ENCODE measurements at places on chromosomes 3 and 15. TPM values are rescaled to one million over a fixed set of nuclear protein-coding genes. Genes with fewer than 3 reads are reported as not detected.
A peak's percentile ranks its signal among the peaks of the same experiment; 100 is the strongest.

DNA sequence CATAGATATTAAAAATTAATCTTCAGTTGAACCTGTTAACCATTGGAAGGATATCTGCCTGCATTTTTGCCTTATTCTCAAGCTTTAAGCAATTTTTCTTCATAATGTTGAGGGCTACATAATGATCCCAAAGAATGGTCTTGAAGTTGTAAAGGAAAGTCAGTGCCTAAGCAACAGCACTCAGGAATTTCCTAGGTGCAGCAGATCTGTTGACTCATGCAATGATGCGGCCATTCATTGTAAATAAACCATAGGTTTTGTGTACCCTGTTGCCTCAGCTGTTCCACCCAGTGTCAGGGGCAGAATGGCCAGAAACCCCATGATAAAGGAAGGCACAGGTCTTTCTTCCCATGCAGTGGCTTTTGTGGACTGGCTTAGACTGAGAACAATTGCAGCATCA lies 78.4 kb upstream of the TRIM42 start:
- no peak for DNase-seq

- DNase-seq, result peak; percentile 68
Measured at GRCh38 chr3:16482770-16483531, 30.5 kb downstream of the RFTN1 start.

- DNase-seq, result no peak
Measured at GRCh38 chr3:105459566-105460290, 93.0 kb downstream of the ALCAM start.

PROK2 gene
- total RNA-seq, result not detected

- DNase-seq, result no peak
Measured at GRCh38 chr3:15769256-15769915, 28.4 kb downstream of the ANKRD28 start.

DNA sequence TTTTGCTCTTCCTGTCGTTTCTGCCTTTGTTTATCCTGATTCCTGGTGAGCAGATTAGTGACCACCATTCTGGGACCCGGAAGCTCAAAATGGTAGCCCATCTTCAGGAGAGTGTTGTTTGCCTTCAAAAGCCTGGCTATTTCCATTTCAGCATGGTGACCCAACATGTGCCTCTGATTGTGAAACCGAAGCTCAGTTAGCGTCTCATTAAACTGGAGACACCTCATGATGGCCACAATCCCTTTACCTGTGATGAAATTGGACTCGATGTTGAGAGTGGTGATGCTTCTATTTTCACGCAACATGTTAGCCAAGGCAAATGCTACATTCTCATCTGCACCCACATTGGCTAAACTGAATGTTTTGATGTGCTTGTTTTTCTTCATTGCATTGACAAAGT lies 3.3 kb downstream of the LMOD3 start:
- no peak for DNase-seq

DNA sequence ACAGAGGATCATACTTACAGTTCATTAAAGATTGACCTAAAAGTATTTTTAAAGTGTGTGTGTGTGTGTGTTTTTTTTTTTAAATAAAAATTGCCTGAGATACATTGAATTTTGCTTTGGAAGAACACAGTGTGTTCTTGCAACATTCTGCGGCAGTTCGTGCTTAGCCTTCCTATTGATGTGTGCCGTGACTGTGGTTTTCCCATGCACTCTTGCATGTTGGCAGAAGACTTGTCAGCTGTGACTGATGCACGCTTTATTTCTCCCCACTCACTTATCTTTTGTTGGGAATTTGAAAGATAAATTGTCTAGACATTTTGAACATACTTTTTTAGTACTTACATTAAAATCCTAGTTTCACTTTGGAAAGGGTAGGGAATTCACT lies 136.3 kb upstream of the LRRFIP2 start:
- DNase-seq, result no peak

- no peak for DNase-seq
Measured at GRCh38 chr3:126277629-126278378, 79.4 kb downstream of the KLF15 start.

DNA sequence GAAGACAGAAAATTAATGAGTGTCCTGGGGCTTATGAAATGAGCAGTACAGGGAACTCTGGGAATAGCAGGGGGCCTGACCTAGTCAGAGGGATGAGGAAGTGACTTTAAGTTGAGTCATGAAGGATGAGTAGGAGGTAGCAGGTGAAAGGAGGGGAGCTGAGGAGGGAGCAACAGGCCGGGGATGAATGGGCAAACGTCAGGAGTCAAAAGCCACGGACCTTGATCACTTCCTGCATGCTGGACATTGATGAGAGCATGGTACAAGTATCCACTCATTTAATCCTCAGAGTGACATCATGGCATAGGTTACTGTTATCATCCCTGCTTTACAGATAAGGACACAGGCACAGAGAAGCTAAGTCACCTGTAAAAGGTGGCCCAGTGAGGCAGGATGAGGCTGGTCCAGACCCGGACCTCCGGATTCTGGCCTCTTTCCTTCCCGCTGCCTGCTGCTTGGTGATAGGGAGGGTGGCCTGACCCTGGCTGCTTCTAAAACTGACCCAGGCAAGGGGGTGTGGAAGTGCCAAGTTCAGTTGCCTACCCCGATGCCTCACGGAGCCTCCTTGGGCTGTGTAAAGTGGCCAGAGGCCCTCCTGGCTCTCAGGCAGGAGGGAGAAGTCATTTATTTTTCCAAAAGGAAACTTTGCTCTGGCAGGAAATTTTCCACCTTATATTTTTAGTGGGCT lies 7.6 kb downstream of the CORO2B start:
- DNase-seq, result peak; percentile 20

DNA sequence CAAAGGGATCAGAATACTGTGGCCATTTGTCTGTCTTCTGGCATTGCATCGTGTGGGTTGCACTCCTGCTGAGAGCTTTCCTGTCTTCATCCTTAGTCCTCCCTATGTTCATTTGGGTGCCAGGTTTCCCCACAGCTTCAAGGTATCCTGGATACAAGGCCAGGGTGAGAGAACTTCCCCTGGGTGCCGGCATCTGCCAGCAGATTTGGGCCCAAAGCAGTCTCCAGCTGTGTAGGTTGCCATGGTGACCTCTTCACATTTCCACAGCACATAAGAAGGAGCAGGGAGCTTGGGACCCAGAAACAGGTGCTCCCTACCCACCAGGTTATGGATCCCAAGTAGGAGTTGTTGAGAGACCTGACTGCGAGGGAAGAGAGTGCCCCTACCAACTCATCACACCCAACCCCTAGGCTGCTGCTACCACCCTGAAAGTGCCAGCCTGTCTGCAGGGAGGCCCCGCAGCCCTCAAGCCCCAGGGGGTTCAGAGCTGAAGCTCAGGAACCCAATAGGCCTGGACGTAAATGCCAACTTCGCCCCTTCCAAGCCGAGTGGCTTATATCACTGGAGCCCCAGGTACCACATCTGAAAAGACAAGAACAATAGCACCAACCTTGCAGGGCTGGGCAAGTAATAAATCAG lies 19.9 kb downstream of the TTC21A start:
- no peak for DNase-seq

ACTL6A gene
- total RNA-seq, result 89.2 TPM

CYP8B1 gene
- total RNA-seq, result not detected

GRCh38 chr3:179133575-179133974 lies 14.6 kb upstream of the PIK3CA start:
- DNase-seq, result no peak

DNA sequence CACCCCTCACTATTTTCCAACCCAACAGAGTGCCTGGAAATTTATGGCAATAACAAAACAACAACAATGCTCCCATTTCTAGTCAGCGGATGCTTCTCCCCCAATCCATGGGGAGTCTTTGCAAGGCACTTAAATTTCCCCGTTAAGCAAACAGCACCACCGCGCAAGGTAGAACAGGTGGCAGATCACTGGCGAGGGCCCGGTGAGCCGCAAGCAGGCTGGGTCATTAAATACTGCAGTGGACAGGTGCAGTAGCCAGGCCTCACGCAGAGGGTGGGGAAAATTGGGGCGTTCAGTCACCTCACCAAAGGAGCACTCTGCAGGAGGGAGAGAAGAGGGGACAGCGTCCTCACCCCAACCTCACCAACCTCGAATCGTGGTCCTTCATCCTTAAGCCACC lies 147.5 kb downstream of the NTRK3 start:
- no peak for DNase-seq

GRCh38 chr3:168124791-168125190 lies 29.1 kb upstream of the GOLIM4 start:
- DNase-seq, result no peak

DNA sequence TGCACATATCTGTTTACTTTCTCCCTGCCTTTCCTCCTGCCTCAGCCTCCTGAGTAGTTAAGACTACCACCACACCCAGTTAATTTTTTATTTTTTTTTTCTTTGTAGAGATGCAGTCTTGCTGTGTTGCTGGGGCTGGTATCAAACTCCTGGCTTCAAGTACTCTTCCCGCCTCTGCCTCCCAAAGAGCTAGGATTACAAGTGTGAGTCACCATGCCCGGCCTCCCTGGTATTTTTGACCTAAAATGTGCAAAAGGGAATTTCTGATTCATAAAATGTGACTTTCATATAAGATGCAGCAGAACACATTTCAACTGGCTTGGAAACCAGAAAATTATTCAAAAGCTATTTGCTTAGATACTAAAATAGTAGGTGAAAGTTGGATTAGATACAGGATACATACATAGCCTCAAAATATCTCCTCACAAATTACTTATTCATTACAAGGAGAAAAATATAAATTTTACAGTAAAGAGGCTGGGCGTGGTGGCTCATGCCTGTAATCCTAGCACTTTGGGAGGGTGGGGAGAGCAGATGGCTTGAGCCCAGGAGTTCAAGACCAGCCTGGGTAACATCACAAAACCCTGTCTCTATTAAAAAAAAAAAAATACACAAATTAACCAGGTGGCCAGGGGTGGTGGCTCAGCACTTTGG lies 32.0 kb downstream of the MAP4 start:
- no peak for DNase-seq

- DNase-seq, result no peak
Measured at GRCh38 chr3:134651347-134652041, 672 bp upstream of the KY start.

FANCD2 gene
- total RNA-seq, result 35.6 TPM

TRH gene
- total RNA-seq, result not detected

- DNase-seq, result peak; percentile 81
Measured at GRCh38 chr3:151971814-151972579, 98.6 kb downstream of the SUCNR1 start.

DNA sequence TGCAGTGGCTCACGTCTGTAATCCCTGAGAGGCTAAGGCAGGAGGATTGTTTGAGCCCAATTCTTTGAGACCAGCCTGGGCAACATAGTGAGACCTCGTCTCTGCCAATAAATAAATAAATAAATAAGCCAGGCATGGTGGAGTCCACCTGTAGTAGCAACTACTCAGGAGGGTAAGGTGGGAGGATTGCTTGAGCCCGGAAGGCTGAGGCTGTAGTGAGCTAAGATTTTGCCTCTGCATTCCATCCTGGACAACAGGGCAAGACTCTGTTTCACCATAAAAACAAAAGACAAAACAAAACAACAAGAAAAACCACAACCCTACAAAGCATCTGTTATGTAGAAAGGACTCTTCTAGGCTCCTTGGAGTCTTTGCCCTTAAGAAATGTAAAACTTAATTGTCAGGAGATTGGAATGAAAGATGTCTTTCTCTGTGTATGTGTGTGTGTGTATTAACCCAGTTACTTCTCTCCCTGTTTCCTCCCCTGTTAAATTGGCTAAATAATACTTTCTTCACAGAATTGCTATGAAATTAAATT lies 9.5 kb downstream of the NECTIN3 start:
- DNase-seq, result no peak

COL7A1 gene
- 5.2 TPM for total RNA-seq

GRCh38 chr3:31157893-31158620 lies 263.6 kb upstream of the GADL1 start:
- DNase-seq, result no peak

- DNase-seq, result no peak
Measured at GRCh38 chr3:42005401-42005800, 43.5 kb upstream of the ULK4 start.

- no peak for DNase-seq
Measured at GRCh38 chr15:44158111-44158510, 37.0 kb downstream of the FRMD5 start.

DNA sequence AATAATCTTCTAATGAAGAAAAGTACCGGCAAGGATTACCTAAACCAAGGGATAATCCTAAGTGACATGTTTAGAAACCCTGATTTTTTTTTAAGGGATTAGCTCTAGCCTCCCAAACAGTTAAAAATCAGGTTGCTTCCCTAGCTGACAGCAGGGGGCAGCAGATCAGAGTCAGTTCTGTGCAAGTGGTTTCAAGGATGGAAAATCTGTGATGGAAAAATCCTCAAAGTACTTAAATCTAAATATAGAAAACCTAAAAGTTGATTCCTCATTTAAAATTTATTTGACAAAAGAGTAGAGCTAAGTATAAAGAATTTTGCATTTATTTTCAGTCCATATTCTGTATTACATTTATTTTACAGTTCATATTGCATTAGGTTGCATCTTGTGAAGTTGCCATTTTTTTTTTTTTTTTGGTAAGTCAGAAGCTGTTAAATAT lies 107.6 kb downstream of the PEX5L start:
- peak; percentile 38 for DNase-seq

EFHB gene
- total RNA-seq, result 0.39 TPM

- no peak for DNase-seq
Measured at GRCh38 chr3:110149763-110150162, 812.4 kb upstream of the DPPA4 start.

DNA sequence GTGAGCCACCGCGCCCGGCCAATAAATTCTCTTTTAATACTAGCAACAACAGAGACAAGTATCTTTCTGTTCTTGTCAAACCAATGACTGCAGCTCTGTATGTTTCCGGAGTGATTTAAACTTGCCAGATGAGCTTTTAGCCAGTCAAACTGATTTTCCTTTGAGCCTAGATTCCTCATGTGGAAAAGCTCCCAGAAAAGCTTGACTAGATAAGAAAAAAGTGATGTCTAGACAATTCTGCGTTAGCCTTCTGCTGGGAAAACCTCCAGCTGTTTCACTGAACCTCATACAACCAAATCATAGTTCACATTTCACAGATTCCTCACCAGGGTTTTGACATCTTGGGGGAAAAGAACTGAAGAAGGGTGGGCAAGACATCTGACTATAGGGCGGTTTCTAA lies 78.6 kb downstream of the MAGI1 start:
- DNase-seq, result no peak

DNA sequence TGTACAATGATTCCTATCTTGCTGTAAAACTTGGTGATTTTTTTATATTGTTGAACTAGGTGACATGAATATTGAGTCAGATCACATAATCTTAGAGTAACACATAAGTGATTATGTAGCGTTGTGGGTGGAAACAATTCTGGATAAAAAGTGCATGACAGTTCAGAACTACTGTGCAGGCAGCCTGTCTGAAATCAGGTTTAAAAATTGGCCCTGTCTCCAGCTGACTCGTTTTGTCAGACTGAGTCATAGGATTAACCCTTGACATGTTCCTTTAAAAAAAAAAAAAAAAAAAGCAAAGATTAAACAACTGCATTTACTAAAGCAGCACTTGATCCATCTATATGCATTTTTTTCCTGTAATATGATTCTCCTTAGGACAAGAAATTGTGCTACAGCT lies 160.0 kb upstream of the CGNL1 start:
- no peak for DNase-seq

MYO9A gene
- 76.0 TPM for total RNA-seq

CHAC1 gene
- total RNA-seq, result 55.8 TPM

- no peak for DNase-seq
Measured at GRCh38 chr3:135779590-135780235, 185.8 kb upstream of the PPP2R3A start.

Measured in Caco-2 (cell line).